ENCODE measurements at places on chromosomes 16 and 17.

DNA sequence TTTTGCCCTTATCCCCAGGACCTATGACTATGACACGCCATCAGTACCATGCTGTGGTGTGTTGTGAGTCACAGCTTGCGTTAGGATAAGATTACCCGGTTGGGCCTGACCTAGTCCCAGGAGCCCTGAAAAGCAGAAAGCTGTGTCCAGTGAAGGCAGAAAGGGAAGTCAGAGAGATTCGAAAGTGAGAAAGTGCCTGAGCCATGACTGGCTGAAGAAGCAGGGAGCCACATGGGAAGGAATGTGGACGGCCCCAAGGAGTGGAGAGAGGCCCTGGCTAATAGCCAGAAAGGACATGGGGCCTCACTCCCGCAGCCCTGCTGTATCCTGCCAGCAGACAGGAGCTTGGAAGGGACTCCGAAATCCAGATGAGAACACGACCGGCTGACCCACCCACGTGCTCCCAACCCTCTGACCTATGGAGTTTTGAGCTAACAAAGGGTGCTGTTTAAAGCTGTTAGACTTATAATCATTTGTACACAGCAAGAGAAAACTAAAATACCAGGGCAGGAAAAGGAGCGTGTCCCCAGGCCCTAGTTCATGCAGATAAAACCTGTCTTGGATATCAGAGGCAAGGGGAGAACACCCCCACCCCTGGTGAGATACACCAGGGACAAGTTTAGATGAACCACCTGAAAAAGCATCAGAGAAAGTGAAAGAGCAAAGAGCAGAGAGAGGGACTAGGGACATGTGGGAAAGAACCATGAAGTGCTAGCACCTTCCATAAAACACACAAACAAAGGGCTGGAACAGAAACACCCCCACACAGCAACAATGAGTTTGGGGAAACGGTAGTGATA lies 115.3 kb downstream of the SLC39A11 start:
- DNase-seq = no peak

DNA sequence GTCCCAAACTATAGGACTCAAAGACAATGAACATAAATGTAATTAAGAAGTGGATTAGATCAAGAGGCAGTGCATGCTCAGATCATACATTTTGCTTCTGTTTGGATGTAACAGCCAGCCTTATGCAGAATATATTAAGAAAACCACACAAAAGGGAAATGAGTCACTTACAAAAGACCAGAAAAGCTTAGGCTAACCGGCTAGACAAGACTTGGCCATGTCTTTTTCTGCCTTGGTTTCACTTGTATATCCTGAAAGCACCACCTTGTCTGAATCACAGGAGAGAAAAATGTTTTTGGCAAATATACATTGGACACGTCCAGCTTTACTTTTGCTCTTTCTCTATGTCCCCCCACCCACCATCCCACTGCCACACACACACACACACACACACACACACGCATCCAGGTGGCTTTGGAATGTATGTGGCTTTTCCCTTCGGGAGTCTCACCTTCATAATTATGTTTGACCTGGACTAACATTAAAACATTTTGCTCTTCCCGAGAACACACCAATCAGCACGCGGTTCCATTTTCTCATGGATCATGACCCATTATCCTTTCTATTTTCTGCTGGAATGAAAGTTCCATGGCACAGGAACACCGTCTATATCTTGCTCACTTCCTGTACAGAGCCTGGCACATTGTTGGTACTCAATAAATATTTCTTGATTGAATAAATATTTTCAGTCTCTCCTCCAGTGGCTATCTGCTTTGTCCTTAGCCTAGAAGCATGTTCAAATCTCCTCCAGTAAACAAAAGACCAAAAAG lies 64.6 kb downstream of the CDK5R1 start:
- DNase-seq = peak; percentile 37

GRCh38 chr17:7348478-7349242 lies 3.3 kb upstream of the KCTD11 start:
- DNase-seq = no peak

GRCh38 chr17:31877911-31878702 lies 19.1 kb upstream of the COPRS start:
- DNase-seq = no peak

- no peak for DNase-seq
Measured at GRCh38 chr17:61160789-61161445, 238.7 kb upstream of the TBX2 start.

DNA sequence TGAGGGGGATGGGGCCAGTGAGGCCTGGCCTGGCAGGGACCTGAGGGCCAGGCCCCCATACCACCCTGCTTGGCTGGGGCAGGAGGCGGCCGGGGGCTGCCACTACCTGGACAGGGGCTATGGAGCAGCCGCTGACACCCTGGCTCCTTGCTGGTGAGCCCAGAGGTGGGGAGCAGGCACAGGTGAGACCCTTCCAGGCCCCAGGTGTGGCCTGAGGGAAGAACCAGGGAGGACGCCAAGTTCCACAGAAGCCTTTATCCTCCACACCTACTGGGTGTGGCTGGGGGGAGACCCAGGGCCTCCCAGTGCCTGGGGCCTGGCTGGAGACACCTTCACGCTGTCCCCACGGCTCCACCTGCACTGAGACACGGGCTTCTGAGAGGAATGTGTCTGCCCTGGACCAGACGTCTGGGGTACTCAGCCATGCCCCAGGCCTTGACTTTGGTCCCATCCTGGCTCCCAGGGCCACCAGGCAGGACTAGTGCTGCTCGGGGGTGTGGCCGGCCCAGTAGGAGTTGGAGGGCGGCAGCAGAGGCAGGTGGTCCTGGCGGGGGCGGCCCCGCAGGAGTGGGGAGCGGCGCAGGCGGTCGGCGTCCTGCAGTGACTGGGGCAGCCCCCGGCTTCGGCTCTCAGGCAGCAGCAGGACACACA lies 4.7 kb downstream of the SLC22A31 start:
- no peak for DNase-seq

GRCh38 chr17:44030482-44030881 lies 15.7 kb upstream of the TMEM101 start:
- DNase-seq = no peak

- no peak for DNase-seq
Measured at GRCh38 chr16:549544-550263, 10.5 kb upstream of the PRR35 start.

- DNase-seq = no peak
Measured at GRCh38 chr17:44627513-44628242, 28.6 kb upstream of the MEIOC start.

- no peak for DNase-seq
Measured at GRCh38 chr17:76888661-76889060, 20.5 kb downstream of the MGAT5B start.

Measured in activated CD4-positive, alpha-beta memory T cell treated with anti-CD3 and anti-CD28 coated beads, Interleukin-2, amount 10 ng/mL, durations not matched to agents 7 days and 5 days (primary cell).